ENCODE measurements at places on chromosomes 1 and 21.

DNA sequence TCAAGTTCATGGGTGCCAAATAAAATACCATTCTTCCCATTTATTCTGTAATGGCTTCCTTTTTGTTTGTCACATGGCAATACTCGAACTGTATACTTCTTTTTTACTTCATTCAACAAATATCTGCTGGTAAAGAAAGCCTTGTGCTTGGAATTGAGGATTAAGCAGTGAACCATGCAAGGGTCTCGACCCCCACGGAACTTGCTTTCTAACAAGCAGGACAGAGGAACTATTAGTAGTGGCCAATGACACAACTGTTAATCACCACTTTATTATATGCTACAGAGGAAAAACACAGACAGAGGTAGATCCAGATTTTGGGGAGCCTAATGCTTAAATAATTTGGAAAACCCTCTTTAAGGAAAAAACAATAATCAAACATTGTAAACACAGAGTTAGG is 542.2 kb downstream of the DPYD start:
- DNase-seq = no peak

- no peak for DNase-seq
Observed at GRCh38 chr1:51768971-51769588, 109.4 kb downstream of the NRDC start.

DNA sequence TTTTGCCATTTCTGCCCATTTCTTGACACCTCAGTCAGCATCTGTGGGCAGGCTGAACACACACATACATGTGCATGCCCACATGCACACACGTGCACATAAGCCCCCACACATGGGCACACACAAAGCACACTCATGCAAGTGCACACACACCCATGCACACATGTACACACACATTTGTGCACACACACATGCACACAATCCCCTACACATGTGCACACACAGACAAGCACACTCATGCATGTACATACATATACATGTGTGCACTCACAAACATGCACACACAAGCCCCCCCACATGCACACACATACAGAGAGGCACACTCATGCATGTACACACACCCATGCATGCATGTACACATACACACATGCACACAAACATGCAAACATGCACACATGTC is 83.5 kb upstream of the ACTRT2 start:
- DNase-seq = no peak

GRCh38 chr1:3743826-3744225 is 8.4 kb upstream of the CCDC27 start:
- no peak for DNase-seq

GRCh38 chr1:70586046-70586445 is 175.0 kb downstream of the CTH start:
- no peak for DNase-seq

- no peak for DNase-seq
Observed at GRCh38 chr1:151681923-151682322, 34.7 kb downstream of the CELF3 start.

DNA sequence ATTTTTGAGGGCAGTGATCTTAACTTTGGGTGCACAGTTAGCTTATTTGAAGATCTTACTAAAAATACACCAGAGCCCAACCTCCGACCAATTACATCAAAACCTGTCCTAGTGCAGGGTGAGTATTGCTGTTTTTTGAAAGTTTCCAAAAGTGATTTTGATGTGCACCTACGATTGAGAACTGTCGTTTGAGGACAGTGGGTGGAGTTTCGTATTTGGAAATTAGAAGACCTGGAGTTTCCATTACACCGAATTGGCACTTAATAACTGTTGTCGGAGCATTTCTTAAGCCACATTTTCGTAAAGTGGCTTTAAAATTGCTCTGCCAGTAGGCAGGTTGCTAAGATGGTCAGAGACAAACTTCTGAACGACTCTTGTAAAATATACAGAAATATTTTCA is 1.1 kb downstream of the SOD1 start:
- no peak for DNase-seq

DNA sequence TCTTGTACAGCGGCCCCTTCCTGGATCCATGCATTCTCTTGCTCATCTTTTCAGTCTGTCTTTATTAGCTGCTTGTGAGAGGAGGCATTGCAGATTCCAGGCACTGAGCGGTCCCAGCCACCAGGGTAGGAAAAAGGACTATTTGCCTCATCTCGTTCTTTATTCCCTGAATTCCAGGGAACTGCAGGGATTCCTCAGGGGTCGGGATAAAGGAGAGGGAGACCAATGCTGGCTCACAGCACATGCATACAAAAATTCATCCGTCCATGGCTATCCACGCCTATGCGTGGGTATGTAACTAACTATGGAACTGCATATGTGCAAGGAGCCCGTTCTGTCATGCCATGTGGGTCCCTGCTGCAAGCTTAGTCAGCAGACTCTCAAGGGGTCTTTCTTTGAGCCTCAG is 879 bp upstream of the PLPPR5 start:
- DNase-seq = no peak

GRCh38 chr1:1115136-1115785 is 628 bp downstream of the C1orf159 start:
- peak; percentile 90 for DNase-seq

GRCh38 chr1:38486085-38486484 is 373.5 kb downstream of the RRAGC start:
- DNase-seq = no peak

GRCh38 chr1:244918421-244919319 is 54.3 kb upstream of the HNRNPU start:
- DNase-seq = peak; percentile 75

- no peak for DNase-seq
Observed at GRCh38 chr1:200030791-200031190, 3.3 kb downstream of the NR5A2 start.

GRCh38 chr1:60874718-60875117 is 207.6 kb upstream of the NFIA start:
- no peak for DNase-seq

DNA sequence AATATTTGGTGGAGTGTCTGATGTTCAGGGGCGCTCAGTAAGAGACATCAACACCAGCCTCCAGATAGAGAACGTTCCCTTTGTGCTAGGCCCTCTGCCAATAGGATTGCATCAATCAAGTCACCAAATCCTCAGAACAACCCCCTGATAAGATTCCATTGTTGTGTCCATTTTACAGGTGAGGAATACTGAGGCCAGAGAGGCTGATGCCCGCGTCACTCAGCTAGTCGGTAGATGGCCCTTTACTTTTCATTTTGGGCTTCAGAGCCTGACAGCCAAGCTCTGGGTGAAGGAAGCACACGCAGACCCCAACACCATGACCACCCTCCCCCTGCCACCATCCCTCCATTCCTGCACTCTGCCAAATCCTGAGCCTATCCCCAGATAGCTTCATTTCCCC is 406.2 kb downstream of the PTPRU start:
- peak; percentile 5 for DNase-seq

GRCh38 chr1:87410776-87411480 is 82.2 kb downstream of the LMO4 start:
- no peak for DNase-seq

DNA sequence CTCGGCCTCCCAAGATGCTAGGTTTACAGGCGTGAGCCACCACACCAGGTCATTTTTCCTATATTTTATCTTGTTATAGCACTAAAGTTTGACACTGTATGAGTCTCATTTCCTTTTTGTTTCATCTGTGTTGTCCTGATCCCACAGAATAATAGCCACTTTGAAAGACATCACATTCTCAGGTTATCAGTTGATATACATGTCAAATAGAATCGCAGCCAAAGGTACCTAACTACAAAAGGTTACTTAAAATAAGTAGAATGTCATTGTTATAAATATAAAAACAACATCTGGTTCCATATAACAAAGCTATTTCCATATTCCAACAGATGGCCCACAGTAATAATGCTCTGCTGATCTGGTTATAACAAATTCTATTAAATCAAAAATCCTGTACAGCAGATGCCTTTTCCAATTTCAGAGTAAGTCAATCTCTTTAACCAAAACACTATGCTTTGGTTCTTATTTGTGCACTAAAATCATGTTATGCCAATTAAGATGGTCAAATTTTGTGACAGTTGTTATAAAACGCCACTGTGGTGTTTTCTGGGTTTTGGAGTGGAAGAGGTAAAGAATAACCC is 6.0 kb downstream of the FOXJ3 start:
- DNase-seq = no peak

- no peak for DNase-seq
Observed at GRCh38 chr1:7588457-7588827, 182.7 kb upstream of the VAMP3 start.

DNA sequence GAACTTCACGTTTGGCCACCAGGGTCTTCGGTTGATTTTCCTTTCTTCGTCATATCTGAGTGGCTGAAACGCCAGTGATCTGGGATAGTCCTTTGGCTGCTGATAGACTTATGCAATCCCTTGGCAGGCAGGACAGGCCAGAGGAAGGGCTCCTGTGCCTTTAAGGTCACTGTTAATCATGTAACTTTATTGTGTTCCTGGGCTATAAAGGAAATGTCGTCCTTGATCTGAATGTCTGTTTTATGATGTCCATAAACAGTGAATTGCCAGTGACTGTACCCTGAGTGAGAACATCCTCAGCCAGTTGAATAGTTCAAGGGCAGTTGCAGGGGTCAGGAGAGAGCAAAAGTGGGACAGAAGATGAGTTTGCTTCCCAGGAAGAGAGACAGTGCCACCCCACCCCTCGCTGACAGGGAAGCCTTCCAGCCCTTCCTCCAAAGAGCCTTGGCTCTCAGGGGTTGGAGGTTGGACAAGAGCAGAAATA is 68.0 kb downstream of the PDE9A start:
- DNase-seq = peak; percentile 75

DNA sequence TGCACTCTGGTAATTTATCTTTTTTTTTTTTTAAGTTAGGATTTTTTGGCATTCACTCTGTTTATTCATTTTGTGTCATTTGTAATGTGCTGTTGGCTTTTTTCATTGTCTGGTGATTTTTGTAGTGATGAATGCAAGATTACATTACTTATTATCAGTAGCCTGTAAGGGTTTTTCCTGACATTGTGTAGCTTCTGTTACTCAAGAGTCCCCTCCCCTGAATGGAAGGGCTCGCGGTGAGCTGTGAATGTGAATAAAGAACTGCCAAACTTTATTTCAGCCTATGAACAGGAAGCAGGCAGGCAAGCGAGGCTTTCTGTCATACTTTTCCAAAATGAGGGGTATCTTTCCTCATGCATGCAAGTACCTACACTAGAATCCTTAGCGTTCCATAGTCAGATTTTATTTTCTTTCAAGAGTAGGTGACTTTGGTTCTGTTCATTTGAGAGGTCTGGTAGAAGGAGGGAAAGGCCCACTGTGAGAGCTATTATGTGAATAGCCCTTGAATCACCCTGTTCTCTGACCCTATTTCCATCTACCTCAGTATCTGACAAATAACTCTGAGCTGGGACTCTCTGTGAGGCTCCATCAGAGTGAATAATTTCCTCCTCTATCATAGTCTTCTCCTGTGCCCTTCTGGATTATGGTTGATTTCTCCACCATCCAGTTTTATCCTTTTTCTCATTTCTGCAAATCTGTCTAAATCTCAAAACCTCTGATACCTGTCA is 114.0 kb downstream of the CD247 start:
- DNase-seq = no peak

- DNase-seq = no peak
Observed at GRCh38 chr1:171803045-171803444, 21.6 kb downstream of the METTL13 start.

DNA sequence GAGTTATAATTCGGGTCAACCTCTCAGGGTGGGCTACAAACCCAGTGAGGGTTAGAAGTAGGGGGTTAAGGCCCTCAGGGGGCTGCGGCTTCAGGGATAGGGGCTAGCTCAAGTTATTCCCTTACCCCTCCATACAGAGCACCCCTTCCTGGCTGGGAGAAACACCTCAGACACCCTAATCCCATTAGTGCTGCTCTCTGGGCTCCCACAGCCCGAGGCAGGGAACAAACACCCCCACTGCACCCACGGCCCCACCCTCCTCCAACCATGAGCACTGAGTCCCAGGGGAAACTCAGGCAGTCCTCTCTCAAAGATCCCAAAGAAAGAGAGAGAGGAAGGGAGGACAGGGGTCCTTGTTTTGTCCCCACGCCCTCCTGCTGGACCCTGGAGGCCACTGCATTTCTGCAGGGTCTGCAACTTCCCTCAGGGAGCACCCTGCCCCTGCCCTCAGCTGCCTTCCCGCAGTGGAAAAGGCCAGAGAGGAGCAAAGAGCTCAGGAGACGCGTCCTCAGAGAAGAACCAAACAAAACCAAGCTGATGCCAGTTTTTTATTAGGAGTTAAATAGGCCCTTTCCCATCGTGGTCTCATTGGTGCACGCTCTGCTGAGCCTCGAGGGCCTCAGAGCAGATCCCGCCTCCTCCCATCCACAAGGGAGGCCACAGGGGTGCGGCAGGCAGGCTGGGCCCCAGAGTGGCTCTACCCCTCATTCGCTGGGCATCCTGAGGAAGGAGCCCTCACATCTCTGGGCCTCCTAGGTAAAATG is 1.4 kb upstream of the S100A4 start:
- DNase-seq = peak; percentile 42

DNA sequence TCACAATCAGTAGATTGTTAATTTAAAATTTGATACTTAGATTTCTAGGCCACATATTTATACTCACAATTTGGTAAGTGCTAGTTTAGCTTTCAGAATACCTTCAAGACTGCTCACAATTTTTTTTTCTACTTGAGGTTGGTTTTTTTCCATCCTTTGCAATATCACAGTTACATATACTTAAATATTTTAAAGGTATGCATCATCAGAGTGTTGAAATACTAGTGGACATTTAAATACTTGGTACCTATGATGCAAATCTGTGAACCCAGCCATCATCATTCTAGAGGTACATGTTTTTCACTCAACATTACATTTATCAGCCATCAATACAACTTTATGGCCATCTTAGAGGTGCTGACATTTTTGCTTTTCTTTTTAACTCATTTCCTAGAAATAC is 6.2 kb upstream of the LRRC40 start:
- no peak for DNase-seq

- DNase-seq = peak; percentile 72
Observed at GRCh38 chr21:37230632-37231248, 36.4 kb downstream of the VPS26C start.

GRCh38 chr1:54980528-54981241 is at the start of gene TMEM61:
TMEM61 (plus strand) TSS chr1:54980628; CDS start chr1:54981066, 438 bp downstream.
- peak; percentile 62 for DNase-seq

- DNase-seq = peak; percentile 77
Observed at GRCh38 chr1:232635778-232636356, 5.9 kb upstream of the SIPA1L2 start.

DNA sequence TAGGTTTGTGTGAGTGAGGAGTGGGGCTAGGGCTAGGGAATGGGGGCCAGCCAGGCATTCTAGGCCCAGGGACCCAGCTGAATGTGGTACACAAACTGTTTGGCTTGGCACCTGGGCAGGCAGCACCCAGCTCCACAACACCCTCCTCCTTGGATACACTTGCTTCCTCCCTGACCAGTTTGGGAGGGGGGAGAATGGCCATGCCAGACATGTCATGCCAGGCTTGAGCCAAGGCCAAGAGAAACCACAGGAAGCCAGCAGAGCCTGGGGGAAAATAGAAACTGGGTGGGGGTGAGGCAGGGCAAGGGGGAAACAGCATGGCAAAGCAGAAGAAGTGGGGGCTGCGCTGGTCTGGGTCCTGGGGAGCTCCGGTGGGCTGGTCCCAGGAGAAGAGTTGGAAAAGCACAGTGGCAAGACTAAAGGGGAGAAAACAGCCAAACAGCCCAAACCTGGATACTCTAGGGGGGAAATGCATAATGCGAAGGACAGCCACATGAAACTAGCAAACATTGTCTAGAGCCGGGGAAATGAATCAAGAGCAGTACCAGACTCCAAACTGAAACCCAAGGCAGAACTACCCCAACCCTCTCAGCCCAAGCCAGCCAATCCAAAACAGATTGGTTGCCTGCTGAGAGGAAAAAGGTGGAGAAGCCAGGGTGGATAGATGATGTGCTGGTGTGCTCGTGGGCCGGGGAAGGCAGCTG is 47.9 kb downstream of the LGR6 start:
- DNase-seq = peak; percentile 72
